ENCODE measurements at places on chromosomes 12 and 14.
A peak's percentile ranks its signal among the peaks of the same experiment; 100 is the strongest.

GRCh38 chr12:26790645-26790994 is 42.4 kb downstream of the ITPR2 start:
- DNase-seq: no peak

DNA sequence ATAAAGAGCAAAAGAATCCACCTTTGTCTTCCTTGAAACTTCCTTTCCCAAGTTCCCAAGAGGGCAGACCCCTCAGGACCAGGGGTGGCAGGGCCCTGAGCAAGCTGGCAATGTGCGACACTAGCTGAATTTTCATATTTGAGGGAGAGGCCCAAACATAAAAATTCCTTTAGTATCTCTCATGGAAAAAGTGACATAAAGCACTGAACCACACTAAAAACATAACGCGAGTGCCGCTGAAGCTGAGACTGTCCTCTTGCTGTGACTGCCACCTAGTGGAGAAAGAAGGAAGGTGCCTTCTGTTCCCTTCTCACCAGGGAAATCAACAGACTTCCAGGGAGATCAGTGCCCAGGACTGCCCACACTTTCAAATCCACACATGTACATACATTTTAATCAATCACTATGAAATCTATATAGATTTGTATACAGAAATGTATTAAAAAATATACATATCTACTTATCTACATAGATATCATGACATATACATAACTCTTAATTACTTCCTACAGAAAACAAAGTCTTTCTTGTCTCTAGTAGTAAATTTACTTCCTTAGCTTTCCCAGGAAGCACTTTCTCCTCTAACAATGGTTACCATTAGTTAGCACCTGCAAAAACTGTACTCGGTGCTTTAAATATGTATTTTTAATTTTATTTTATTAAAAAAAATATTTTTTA is 53.8 kb downstream of the SSH1 start:
- peak; percentile 94 for DNase-seq

DNA sequence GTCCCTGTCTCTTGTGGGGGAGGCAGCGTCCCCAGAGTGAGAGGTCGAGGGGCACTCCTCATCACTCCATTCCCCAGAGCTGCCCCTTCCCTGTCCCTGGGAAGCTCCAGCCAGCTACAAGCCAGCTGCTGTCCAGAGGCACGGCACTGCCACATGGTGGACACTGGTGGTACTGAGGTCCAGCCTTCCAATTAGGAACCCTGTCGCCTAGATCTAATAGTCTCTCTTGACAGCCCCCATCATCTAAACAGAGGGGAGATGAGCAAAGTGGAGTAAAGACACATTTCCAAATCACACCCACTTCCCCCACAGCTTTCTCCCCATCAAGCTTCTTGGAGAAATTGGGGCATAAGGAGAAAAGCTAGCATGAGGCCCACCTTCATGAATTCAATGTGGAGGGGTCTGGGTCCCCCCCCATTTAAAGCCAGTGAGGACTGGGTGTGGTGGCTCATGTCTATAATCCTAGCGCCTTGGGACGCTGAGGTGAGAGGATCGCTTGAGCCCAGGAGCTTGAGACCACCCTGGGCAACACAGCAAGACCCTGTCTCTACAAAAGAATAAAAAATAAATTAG is 2.1 kb upstream of the INHBE start:
- DNase-seq: peak; percentile 84

DNA sequence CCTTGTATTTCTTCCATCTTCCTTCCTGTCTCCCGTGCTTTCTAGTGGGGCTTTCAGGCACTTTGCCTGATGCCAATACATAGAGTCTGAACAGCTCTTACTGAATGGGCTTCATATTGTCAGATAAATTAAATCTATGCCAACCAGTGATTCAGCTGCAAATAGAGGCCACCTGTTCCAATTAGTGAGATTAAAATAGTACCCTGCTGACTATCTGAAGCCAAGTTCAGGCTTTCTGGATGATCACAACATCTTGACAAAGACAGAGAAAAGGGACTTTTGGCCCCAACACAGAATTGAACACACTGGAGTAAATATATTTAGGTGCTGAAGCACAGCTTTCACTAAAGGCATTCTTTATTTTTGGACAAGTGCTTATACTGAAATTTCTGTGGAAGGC is 11.8 kb downstream of the TMCC3 start:
- no peak for DNase-seq

- no peak for DNase-seq
These were observed 79.1 kb upstream of the ATP2B1 start for GRCh38 chr12:89787763-89788162.

GRCh38 chr14:20609215-20610001 is 18.2 kb upstream of the RNASE12 start:
- DNase-seq: peak; percentile 86

GRCh38 chr12:40254455-40255085 is 29.8 kb downstream of the LRRK2 start:
- DNase-seq: no peak

GRCh38 chr12:32272465-32272864 is 126.9 kb upstream of the FGD4 start:
- no peak for DNase-seq

- no peak for DNase-seq
These were observed 434.8 kb downstream of the CCER1 start for GRCh38 chr12:90520002-90520734.

DNA sequence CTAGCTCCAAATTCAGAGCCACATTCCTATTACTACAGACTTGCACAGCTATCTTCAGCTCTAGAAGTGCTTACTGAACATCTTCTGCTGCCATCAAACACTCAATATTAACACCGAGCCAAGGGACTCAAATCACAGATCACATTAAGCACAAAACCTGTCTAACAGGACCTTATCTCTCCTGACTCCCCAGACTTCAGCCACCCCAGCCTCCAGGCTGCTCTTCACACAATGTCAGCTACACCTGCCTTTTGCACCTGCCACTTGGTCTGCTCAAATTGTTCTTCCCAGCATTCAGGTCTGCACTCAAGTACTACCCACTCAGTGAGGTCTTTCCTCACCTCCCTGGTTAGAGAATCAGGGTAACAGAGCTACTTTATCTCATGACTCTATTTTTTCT is 57.1 kb downstream of the GALC start:
- DNase-seq: no peak

- peak; percentile 81 for DNase-seq
These were observed 62.7 kb downstream of the FBXO34 start for GRCh38 chr14:55333711-55334485.

DNA sequence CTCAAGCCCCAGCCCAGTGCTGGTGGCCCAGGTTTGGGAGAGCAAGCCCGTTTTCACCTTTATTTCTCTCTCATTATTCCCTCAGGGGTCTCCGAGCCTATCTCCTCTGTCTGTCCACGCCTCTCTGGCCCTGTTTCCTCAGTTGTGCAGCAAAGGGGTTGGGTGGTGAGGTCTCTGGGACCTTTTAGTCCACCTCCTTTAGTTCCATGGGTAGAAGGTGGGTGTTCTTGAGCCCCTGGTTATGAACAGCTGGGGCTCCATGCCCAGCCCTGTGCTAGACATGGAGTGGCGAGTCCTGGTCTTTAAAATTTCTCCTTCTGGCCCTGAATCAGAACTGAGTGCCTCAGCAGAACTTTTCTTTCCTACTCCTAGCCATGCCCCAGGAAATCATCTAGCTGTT is 1.3 kb upstream of the NGB start:
- no peak for DNase-seq

DNA sequence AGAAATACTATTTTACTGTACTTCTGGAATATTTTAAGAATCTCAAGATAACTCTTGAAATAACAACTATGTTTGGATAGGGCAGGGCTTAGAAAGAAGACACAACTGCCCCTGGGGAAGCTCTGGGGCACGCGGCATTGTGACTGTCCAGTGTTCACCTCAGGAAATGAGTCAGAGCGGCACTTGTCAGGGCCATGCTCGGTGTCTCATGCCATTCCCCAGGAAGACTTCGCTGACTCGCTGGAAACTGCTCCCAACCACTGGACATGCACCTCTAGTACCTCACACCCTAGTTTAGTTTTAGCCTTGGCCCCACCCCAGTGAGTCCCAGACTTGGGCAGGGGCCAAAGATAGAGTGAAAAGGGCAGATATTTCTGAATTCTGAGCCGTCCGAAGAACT is 192.0 kb downstream of the TTC7B start:
- peak; percentile 62 for DNase-seq

DNA sequence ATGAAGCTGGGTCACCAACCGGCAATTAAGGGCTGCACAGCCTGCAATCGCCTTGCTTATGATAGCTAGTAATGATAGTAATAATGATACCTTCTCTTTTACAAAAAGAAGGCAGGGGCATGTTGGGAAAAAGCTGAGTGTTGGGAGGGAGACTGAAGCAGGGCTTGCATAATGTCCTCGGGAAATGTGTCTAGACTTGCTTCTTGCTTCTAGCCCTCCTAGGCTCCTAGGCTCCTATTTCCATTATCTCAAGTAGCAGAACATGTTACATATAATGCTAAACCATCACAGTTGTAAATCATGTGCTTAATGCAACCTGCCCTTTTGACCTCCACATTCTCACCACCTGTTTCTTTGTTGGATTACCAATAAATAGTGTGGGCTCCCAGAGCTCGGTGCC is 18.7 kb downstream of the RERGL start:
- no peak for DNase-seq

GRCh38 chr12:113196990-113197389 is 11.5 kb downstream of the RITA1 start:
- peak; percentile 78 for DNase-seq

- peak; percentile 91 for DNase-seq
These were observed 279.9 kb upstream of the FAR2 start for GRCh38 chr12:28869197-28869596.

DNA sequence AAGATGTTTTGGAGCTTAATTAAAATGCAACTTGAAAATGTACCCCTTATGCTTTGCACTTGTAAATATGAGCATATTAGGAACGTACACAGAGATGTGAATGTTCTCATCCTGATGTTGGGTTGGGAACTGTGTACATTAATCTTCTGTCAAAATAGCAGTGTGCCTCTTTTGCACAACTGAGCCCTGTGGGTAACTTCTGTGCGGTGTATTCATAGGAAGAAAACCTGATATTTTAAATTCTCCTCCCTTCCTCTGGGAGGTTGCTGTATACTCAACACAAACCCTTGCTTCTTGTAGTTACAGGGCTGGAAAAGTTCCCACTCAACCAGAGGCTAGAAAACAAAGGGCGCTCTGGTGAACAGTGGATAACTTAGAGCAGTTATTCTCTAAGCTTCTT is 18.7 kb downstream of the PTHLH start:
- DNase-seq: no peak

- DNase-seq: peak; percentile 22
These were observed 1.6 kb upstream of the ACOT6 start for GRCh38 chr14:73610687-73611086.

DNA sequence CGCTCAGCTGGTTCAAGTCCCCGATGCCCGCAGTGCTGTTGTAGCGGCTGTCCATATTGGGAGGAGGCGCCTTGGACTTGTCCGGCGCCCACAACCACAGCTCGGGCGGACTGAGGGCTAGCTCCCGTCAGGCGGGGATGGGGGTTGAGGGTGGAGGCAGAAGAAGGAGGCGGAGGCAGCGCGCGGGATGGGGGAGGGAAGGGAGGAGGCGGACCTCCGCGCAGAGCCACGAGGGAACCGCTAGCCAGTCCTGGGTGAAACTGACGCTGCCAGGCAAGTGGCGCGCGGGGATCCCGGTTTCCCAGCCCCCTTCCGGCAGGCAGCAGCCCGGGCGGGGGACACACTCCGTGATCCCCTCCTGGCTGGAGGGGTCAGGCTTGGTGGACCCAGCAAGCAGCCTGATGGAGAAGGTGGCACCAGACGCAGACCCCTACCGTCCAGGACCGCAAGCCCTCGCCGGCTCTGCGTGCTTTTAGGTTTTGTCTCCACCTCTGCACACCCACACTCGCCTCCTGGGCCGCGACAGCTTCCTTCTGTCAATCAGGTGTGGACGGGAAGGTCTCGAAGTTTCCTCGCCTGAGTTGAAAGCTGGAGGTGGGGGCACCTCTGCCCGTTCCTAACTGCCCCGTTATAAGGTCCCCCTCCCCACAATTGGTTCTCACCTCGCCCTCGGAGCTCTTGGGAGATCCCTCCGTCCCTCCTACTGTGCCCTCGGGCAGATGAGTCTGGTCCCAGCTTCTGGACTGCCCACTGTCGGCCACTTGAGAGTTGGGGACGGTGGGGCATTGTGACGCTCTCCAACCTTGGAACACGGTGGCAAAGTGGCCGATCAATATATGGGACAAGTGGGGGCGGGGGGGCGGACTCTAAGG is at the start of gene CPNE8:
Gene CPNE8 (minus strand): TSS at position 112 of the 872 bp plus-strand sequence. CDS start 57 bp downstream, at position 55.
- no peak for DNase-seq

DNA sequence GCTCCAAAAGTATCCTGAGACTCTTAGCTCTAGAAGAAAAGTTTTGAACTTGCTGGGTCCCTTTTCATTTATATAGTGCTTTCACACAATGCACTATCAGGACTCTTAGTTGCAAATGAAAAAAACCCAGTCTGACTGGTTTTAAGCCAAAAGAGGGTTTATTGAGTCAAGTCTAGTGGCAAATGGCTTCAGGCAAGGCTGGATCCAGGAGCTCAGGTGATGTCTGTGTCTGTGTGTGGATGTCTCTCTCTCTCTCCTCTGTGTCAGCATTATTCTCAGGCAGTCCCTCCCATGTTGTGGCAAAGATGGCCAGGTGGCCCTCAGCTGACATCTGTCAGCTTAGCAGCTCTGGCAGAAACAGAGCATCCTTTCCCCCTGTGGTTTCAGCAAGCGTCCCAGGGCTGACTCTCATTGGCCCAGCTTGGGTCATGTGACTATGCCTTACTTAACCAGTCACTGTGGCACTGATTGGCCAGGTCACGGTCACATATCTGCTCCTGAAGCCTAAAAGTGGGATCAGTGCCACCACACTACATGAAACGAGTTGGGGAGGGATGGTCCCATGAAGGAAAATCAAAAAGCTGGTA is 6.2 kb downstream of the TMEM120B start:
- no peak for DNase-seq

DNA sequence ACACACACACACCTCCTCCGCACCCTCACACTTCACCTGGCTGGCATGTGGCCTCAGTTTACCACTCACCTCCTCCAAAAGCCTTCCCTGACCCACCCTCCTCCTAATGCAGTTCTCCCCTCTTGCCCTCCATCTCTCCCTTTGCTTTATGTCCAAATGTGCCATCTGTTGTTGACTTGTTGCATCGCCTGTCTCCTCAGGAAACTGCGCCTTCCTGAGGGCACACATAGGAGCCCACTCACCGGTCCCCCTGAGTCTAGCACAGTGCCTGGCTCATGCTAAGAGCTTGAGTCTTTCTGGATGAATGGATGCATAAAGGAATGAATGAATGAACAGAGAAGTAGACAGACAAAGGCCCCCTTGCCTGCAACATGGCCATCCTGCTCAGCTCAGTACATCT is 34.0 kb downstream of the MVK start:
- no peak for DNase-seq
